Bronchus fibroblast of lung (primary cell): ENCODE measurements at places on chromosomes 1 and 21. TPM values are rescaled to one million over a fixed set of nuclear protein-coding genes. Genes with fewer than 3 reads are reported as not detected.

Gene CRYAA
- not detected in 2 replicates for total RNA-seq

Gene TDRD5
- total RNA-seq = not detected in 2 replicates

Gene OR14K1
- not detected in 2 replicates for total RNA-seq

Gene HAO2
- not detected in 2 replicates for total RNA-seq

Gene PLA2G2C
- not detected in 2 replicates for total RNA-seq

Gene FAM163A
- total RNA-seq = not detected in 2 replicates

Gene CD1E
- total RNA-seq = not detected in 2 replicates

Gene HMCN1
- total RNA-seq = 0.15 and 1.2 TPM in 2 replicates

Gene SAMD13
- 2.1 and 2.5 TPM in 2 replicates for total RNA-seq

Gene SETD4
- total RNA-seq = 9.9 and 12.3 TPM in 2 replicates

Gene CD84
- not detected in 2 replicates for total RNA-seq

Gene ATAD3C
- total RNA-seq = under 0.01 TPM in 1 of 2 replicates, not detected in the other

Gene PCAT6
- total RNA-seq = 0.50 and 0.89 TPM in 2 replicates

Gene CCT8
- 265 and 278 TPM in 2 replicates for total RNA-seq

Gene OR2M3
- not detected in 2 replicates for total RNA-seq

Gene SPATA45
- total RNA-seq = not detected in 2 replicates

Gene SLC6A9
- total RNA-seq = 5.2 and 9.1 TPM in 2 replicates

Gene SLC2A5
- not detected in 2 replicates for total RNA-seq

Gene OR10Z1
- not detected in 2 replicates for total RNA-seq

Gene B3GALT6
- total RNA-seq = 23.2 and 25.7 TPM in 2 replicates

Gene HUNK
- under 0.01 and 0.34 TPM in 2 replicates for total RNA-seq

Gene CHRNB2
- total RNA-seq = under 0.01 TPM in 1 of 2 replicates, not detected in the other

Gene CGN
- under 0.01 and 0.15 TPM in 2 replicates for total RNA-seq

Gene LAMC2
- total RNA-seq = 1.8 and 2.2 TPM in 2 replicates

Gene FNDC5
- total RNA-seq = under 0.01 and 0.17 TPM in 2 replicates

Gene NEXN
- total RNA-seq = 6.4 and 9.2 TPM in 2 replicates

Gene SMCP
- total RNA-seq = not detected in 2 replicates

Gene PLEKHN1
- 1.2 and 1.9 TPM in 2 replicates for total RNA-seq

Gene RXFP4
- not detected in 2 replicates for total RNA-seq

Gene PKP1
- under 0.01 TPM in 1 of 2 replicates, not detected in the other for total RNA-seq

Gene MATN1
- not detected in 2 replicates for total RNA-seq

Gene SH3BGR
- 1.3 and 2.5 TPM in 2 replicates for total RNA-seq

Gene HSD3B2
- not detected in 2 replicates for total RNA-seq

Gene TCEA3
- 4.8 and 5.9 TPM in 2 replicates for total RNA-seq
